Stimulated activated CD4-positive, alpha-beta T cell treated with anti-CD3 and anti-CD28 coated beads, Interleukin-2, amount 100 ng/mL, for 4 hours (primary cell): ENCODE measurements at places on chromosomes 12 and 14.
A peak's percentile ranks its signal among the peaks of the same experiment; 100 is the strongest.

GRCh38 chr14:73474952-73475351 lies 15.8 kb upstream of the RIOX1 start:
- no peak for DNase-seq

GRCh38 chr12:70091021-70091521 lies 152.2 kb upstream of the CNOT2 start:
- no peak for DNase-seq

- no peak for DNase-seq
Observed at GRCh38 chr12:131032082-131032750, 78.5 kb downstream of the ADGRD1 start.

DNA sequence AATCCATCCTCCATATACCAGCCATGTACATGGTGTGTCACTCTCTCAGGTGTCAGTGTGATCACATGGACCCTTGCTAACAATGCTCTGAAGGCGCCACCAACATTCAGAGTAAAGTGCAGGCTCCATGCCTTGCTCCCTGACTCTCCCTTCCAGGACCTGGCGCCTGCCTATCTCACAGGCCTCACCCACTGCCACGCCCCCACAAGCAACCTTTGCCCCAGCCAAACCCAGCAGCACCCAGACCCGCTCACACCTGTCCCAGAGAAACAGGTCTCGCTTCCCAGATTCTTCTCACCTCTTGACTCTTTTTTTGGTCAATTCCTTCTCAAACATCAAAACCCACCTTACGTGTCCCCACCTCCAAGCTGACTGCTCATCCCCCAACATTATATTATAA lies 52.3 kb downstream of the KCNK10 start:
- no peak for DNase-seq

GRCh38 chr14:76715511-76716081 lies 45.7 kb upstream of the VASH1 start:
- DNase-seq: no peak

GRCh38 chr14:21309238-21309636 lies 29.4 kb downstream of the RPGRIP1 start:
- DNase-seq: no peak

DNA sequence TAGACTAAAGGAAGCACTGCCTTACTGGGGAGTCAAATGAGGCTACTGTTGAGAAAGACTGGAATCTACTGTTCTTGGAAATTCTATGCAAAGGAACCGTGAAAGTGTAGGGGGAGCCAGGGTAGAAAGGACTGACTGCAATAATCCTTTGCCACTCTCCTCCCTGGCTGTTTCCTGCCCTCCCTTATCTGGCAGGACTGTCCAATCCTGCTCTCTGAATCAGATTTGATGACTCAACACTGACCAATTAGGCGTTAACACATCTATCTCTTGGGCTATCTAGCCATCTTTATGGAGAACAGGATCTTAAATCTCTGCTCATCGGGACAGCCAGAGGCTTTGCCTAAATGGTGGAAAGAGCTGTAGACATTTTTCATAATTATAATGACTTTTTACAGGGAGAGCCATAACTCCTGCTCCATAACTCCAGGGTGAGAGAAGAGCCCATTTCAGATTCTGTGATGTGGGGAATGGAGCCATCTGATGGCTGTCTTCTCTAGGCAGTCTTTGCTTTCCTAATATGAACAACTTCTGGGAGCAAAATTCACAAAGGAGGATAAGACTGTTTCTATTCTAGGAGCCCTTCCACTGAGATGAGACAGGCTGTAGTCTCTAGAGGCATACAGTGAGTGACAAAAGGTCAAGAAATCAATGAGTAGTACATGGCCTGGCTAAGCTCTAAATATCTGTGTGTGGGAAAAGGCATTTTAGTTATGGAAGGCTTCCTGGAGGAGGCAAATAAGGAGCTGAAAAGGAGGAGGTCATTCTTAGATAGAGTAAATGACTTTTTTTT lies 68.9 kb upstream of the CISTR start:
- DNase-seq: no peak

GRCh38 chr12:83559650-83560049 lies 872.9 kb downstream of the TMTC2 start:
- DNase-seq: no peak

DNA sequence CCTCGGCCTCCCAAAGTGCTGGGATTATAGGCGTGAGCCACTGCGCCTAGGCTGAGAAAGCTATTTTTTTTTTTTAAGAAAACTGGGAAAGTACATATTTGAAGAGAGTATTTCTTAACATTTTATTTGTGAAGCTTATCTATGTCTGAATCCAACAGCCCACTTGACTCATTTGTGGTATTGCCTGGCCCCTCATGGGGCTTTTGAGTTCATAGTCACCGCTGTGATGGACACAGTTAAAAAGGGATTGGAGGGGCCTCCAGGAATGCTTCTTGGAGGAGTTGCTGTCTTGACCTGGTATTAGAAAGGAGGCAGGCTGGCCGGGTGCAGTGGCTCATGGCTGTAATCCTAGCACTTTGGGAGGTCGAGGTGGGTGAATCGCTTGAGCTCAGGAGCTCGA lies 26.5 kb downstream of the BCL7A start:
- no peak for DNase-seq

DNA sequence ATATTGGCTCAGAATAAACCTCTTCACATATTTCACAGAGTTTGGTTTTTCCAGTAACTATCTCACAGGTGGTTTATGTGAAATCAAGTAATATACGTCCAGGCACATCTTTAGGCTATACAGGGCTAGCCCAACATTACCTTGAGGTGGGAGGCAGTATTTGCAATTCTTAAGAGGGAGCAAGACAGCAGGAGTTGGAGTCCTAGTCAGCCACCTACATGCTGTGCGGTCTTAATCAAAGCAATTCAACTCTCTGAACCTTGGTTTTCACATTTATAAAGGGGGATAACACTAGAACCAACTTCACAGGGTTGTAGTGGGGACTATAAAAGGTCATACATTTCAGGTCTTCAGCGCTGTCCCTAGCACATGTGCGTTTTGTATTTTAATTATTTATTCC lies 73.5 kb upstream of the FICD start:
- no peak for DNase-seq

DNA sequence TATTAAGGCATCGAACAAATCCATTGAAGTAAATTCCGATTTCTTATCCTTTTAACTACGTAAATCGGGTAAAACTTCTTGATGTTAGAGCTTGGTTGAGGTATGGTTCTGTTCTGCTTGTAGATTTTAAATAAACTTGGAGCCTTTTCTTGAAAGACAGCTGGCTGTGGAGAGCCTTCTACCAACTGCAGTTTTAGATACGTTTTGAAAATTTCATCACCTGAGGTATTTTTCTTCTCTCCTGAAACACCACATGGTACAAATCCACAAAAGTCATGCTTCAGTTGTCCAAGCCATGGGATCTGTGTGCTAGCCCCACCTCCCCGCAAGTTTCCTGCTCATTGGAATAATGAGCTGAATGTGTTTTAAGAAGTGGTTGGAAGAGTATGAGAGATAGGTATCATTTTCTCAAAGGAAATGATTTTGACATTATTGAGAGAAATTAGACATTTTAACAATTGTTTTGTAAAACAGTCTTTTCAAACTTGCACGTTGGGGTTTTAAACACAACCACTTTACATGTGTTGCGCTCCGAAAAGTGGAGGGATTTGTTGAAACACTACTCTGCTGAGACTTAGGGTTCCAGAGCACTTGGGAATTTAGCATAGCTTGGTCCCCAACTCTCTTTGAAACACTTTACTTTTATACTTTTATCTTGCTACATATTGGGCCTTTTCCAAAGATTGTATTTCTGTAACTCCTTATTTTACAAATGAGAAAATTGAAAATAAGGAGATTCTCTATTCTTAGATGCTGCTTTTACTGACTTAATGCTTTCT lies 1.4 kb downstream of the PPM1A start:
- no peak for DNase-seq

DNA sequence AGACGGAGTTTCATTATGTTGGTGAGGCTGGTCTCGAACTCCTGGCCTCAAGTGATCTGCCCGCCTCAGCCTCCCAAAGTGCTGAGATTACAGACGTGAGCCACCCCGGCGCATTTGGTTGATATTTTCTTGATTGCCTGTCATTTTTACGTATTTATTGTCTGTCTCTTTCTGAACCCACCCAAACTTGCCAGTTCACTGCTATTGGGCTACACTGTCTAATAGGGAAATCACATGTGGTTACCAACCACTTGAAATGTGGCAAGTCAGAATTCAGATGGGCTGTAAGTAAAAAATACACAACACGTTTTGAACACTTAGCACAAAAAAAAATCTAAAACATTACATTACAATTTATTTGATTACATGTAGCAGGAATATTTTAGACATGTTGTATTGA lies 2.1 kb downstream of the WSB2 start:
- DNase-seq: no peak

DNA sequence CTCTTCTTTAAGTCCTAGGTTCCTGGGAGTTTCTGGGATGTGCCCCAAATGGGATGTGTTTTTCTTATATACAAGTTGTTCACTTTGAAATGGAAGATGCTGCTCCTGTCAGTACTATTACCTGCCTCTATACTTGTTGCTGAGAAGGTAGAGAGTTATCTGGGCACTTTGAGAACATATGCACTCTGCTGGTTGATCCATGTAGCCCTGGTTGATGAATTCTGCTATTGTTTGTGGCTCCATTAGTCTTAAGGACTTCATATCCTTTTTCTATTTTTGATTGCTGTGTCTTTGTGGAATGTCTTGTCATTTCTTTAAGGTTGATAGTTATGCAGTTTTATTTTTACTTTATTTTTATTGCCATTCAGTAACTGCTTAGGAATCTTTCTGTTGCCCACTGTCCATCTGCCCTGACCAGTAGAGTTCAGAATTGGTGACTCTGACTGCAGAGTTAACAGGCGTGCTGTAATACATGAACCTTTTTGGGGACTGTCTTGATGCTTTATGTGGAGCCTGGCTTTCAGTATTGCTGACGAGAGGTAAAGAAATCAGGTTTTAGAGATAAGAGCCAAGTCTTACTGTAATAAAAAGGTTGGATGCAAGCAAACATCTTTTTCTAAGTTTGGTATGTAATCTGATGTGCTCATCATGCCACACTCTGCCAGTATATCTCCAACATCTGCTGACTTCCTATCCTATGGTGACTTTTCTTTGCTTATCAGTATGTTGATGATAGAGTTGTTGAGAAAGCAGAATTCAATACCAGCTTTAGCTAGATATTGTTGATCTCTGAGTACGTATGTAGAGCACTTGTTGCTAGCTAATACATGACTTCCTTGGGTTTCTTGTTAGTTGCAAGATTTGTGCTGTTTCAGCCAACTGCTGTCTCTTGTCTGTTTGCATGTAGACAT lies 1.6 kb downstream of the GMPR2 start:
- no peak for DNase-seq

DNA sequence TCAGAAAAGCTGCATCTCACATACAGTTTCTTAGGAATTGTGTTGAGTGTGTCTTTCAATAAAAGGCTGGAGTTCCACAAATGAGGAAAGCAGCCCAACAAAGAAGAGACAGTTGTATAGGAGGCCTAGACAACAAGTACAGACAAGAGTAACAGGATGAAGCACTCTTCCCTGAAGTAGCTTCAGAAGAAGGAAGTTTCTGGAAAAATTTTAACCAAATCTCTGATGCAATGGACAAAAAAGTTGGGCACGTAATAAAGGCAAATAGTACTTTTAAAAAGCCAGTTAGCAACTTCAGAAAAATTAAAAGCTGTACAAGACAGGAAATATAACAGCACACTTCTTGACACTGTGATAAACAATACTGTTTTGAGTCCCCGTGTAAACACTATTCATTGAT lies 134.1 kb upstream of the PLEKHG7 start:
- DNase-seq: no peak

GRCh38 chr14:64993266-64993930 lies 6.7 kb downstream of the FNTB start:
- DNase-seq: no peak

- DNase-seq: no peak
Observed at GRCh38 chr12:104480826-104481440, 24.2 kb downstream of the CHST11 start.

DNA sequence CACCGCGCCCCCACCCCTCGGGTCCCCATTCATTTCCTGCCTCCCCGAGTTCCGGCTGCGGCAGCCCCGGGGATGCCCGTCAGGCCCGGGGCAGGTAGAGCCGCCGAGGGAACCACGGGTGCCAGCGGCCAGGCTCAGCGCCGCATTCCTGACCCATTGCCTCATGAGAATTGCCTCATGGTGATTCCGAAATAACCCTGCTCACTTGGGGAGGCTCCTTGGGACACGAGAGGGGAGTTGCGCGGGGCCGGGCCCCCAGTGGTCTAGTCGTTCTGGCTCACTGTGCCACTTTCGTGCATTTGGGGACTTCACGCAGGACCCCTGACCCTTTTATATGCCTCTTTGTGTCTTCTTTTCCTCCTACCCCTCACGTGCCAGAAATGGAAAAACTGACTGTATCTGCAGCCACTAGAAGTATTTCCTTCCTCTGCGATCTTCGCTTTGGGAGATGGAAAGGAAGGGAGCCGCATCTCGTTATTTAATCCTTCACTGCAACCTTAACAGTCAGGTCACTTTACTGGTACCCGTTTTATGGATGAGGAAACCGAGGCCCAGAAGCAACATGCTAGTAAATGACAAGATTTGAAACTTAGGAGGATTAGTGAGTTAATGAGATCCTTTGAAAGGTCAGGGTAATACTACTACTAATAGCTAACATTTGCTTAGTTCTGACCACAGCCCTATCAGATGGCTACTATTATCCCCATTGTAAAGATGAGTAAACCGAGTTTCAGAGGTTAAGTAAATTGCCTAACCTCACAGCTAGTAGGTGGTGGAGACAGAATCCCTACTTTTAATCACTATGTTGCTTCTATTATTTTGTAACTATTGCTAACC lies 768 bp downstream of the PTPN11 start:
- peak; percentile 17 for DNase-seq

DNA sequence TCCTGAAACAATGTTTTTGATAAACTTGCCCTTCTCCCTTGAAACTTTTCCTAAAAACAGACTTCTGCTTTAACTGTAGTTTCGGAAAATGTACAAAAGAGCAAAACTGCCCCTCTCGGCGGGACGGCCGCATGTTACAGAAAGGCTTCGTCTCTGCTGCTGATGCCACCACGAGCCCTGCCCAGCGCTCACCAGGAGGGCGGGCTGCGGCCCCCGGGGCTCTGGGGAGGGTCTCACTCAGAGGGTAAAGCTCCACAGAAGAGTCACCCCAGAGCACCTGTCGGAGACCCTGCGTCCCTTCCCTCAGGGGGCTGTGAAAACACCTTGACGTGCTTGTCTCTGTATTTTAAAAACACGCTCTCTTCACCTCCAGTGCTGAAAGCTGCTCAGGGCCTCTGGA lies 12.5 kb upstream of the GOLGA3 start:
- DNase-seq: no peak

GRCh38 chr12:12527820-12528296 lies 34.8 kb downstream of the DUSP16 start:
- no peak for DNase-seq

- DNase-seq: no peak
Observed at GRCh38 chr12:132475304-132476037, 14.5 kb upstream of the FBRSL1 start.

GRCh38 chr12:52444647-52445595 lies 7.0 kb downstream of the KRT6B start:
- DNase-seq: no peak
